ENCODE measurements at places on chromosomes 16 and 17. TPM values are rescaled to one million over a fixed set of nuclear protein-coding genes. Genes with fewer than 3 reads are reported as not detected.

DNA sequence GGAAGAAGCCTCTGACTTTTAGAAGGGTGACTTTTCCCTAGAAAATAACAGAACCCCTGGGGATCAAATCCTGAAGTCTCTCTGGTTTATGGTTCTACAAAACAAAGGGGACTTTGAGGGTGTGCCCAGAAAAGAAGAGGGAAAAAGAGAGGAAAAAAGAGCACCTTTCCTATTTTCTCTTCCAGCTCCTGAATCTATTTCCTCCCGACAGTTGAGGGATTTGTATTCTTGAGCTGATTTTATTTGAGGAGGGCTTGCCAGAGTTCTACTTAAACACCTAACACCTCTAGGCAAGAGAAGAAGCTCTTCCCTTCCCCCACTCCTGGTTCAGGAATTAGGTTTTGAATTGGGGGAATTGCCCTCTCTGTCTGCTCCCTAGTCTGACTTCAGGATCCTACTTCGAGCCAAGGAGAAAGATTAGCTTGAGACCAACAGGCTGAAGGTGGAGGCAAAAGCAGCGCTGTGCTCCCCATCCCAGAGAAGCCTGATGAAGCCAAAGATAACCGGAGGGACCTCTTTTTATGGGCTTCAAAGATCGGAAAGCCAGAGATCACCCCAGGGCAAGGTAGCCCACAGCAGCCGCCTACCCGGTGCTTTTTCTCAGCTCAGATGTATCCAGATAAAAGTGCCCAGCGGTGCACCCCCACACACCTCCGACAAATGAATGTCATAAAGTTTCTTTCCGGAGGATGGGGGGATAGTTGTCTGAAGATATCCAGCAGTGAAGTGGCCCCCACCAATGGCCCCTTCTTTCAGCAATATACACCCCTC lies 796 bp downstream of the HOXB3 start:
- no peak for DNase-seq

GRCh38 chr16:81212830-81213465 lies 25.5 kb upstream of the BCO1 start:
- no peak for DNase-seq

DNA sequence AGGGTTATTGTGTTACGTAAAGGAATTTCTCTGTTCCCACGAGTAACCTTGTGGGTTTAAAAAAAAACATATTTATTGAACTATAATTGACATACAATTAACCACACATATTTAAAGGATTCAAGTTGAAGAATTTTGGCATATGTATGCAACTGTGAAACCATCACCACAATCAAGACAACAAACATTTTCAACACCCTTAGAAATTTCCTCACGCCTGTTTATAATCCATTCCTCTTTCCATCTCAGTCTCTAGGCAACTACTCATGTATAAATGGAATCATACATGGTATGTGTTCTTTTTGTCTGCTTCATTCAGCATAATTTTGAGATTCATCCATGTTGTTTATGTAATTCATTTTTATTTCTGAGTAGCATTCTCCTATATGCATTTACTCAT lies 104.0 kb downstream of the MRTFB start:
- no peak for DNase-seq

- no peak for DNase-seq
These were observed 9.2 kb downstream of the CTU2 start for GRCh38 chr16:88715312-88716190.

The SLC35G6 gene
- not detected for total RNA-seq
